ENCODE measurements at places on chromosomes 12 and 14.

GRCh38 chr14:90103808-90104207 is 42.0 kb downstream of the KCNK13 start:
- no peak for DNase-seq

DNA sequence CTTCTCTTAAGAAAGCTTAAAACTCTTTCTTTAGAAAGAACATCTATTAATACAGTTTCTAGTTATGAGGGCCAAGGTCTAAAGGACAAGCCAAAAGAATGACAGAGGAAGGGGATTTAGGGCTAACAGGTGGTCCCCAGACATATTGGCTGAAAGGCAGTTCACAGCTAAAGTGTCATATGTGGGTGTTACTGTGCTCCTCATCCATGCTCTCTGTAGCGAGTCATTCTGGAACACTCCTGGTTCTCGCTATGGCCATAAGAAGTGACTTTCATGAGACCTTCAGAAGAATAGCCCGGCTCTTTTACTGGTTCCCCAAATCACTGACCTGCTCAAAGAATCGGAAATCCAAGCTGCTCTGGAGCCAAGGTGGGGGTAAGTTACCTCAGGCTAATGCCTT is 55.0 kb downstream of the TBK1 start:
- DNase-seq: no peak

DNA sequence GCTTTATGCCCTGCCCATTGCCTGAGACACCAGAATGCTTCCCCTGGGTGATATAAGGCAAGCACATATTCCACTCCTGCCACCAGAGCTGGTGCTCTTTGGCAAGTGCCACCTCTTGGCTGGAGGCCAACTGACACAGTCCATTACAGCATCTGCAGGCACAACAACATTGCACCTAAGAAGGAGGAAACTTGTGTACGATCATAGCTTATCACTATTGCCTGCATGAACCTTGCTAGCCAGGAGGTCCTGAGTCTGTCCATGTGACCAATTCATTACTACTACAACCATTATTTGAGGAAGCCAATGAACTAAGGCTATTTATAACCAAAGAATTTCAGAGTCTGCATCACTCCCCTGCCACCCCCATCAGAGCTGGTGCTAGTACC is 119.8 kb upstream of the SCAF11 start:
- DNase-seq: no peak

DNA sequence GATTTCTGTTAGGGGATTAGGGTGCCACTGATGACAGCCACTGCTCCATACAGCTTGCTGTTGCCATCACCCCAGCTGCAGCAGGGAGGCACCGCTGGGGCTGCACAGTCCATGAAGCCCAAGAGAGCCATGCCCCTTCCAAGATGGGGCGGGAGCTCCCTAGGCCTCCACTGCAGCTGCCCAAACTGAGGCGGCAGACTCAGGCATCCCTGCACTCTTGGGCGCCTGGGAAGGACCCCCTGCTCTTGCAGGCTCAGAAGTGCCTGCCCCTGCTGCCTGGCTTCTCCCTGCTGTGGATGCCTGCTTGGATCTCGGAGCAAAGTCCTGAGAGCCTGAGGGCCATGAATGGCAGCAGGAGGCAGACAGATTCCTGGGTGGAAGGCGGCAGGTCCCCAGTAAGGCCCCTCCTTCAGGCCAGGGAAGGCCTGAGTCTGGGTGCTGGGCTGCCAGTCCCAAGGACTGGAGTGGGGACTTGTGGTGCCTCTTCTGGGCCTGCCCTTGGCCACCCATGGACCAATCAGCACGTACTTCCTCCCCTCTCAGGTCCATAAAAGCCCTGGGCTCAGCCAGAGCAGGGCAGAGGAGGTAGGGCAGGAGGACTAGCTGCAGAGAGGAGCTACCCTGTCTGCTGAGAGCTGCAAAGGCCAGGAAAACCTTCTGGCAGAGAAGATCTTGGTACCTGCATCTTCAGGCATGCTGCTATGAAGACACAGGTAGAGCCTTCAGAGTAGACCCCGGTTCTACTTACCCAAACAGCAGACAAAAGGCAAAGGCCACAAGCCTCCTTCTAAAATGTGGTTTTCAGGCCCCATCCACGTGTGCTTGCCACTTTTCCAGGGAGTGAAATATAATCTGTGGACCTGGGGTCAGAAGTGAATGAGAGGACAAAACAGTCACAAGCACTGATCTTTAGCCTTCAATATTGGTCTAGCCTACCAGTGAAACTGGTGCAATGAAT is 30.0 kb upstream of the STK38L start:
- DNase-seq: no peak

DNA sequence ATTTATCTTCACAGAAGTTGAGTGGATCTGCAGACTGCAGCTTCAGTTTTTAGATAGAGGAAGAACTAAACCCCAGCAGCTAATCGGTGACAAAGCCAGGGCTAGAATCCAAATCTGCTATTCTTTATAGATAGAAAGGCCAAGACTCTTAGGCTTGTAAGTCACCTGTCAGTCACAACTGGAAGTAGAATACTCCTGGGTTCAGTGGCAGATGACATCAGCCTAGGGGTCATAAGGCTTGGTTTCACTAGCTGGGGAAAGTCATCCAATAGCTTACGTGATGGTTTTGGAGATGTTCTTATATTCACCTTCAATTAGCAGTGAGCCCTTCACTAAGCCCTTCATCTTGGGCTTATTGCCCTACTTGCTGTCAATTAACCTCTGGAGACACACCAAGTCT is 93.4 kb downstream of the APAF1 start:
- DNase-seq: no peak

DNA sequence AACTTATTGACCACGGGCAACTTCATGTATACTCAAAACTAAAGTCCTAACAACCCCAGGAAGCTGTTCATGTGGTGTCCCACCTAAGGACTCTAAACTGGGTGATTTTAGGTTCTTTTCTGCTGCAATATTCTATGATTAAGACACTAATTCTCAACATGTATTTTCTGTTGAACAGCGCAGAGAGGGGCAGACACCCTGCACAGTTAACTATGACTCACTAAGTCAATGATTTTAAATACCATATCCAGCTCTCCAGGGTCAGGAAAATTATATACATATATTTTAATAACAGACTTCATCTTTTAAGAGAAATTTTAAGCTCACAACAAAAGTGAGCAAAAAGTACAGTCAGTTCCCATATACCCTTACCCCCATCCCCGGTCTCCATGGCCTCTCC is 85.0 kb downstream of the FOXN3 start:
- no peak for DNase-seq

DNA sequence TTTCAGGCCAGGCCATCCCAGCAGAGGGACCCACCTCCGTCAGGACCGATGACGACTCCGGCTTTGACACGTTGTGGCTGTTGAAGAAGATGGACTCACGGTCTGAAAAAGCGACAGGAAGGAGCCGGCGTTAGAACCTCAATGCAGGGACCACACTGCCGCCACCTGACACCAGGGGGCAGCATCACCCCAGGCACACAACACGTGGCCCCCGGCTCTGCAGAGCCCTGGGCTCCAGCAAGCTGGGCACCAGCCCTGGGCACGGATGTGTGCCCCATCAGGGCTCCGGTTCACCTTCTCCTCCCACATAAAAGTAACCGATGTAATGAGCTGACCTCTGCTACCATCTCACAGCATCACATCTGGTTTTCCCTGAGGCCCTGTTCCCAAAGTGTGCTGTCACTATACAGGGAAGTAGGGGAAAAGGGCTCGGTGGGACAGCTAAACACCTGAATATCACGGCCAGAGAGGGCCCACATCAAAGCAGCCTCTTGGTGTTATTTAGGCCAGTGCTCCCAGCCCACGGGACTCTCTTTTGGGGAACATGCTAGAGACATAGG is 29.0 kb downstream of the CHGA start:
- no peak for DNase-seq

DNA sequence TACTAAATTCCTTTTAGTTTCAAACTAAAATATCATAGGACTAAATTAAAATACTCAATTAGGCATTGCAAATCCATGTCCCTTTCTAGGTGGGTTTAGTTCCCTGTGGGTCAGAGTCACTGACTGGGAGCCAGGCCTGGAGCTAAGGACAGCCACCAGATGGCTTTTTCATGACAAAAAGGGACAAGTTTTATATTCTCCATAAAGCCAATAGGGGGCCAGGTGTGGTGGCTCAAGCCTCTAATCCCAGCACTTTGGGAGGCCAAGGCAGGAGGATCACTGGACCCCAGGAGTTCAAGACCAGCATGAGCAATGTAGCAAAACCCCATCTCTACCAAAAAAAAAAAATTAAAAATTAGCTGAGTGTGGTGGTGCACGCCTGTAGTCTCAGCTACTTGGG is 35.4 kb upstream of the EIF5 start:
- DNase-seq: no peak

- DNase-seq: no peak
Observed at GRCh38 chr14:58915646-58916045, 272.8 kb upstream of the DAAM1 start.

- DNase-seq: no peak
Observed at GRCh38 chr14:70857496-70857890, 48.2 kb upstream of the MAP3K9 start.

DNA sequence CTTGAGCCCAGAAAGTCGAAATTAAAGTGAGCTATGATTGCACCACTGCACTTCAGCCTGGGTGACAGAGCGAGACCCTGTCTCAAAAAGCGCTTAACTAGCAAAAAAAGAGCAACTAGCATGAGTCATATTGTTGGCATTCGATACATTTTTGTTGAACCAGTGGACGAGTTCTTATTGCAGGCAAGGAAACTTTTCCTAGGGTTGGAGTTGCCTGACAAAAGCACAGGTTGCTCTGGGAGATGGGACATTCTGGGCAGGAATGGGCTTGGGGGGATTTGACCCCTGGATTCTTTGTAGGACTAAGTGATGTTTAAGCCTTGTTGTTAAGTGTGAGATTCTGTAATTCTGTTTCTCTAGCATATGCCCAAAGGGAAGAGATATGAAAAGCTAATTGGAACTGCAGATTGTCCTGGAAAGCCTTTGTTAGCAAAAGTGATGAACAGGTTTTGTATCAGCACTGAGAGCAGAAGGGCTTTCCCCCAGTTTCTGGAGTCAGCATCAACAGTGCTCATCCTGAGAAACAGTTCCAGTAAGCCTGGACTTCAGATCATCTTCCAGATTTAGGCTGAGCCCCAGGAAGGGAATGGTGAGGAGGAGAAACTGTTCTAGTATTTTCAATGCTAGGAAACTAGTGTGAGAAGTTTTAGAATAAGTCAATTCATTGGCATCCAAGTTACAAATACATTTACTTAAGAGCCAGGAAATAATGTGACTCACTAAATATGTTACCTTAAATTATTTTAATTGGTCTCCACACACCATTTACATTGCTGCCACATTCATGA is 123.1 kb downstream of the SRGAP1 start:
- DNase-seq: no peak

GRCh38 chr12:3661028-3661427 is 91.9 kb downstream of the CRACR2A start:
- DNase-seq: no peak

DNA sequence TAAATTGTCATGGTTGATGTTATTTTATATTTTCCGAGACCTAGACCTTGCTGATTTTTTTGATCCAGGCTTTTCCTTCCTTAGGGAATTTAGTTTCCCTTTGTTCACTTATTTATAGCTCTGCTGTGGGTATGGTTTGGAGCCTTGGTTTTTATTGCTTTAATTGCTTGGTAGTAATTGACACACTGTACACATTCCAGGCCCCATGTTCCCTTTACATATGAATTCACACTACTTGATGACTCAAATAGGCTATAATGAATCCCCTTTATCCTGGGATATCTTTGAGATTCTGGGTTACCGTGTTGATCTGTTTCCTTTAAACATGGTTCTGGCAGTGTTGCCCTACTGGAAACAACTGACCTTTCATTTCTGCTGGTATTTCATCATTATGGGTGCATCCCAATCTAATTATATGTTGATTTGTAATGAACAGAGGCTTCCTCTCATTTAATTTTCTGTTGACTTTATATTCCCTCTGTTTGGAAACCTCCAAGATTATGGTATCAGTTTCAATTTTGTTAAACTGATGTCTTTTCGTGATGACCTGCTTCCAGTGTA is 424.0 kb downstream of the RAD51B start:
- no peak for DNase-seq

GRCh38 chr12:121765573-121765972 is 27.9 kb downstream of the RHOF start:
- no peak for DNase-seq
